ENCODE measurements at places on chromosomes 7 and 10.
A peak's percentile ranks its signal among the peaks of the same experiment; 100 is the strongest.

GRCh38 chr7:111229916-111230315 lies 139.0 kb downstream of the LRRN3 start:
- no peak for DNase-seq

DNA sequence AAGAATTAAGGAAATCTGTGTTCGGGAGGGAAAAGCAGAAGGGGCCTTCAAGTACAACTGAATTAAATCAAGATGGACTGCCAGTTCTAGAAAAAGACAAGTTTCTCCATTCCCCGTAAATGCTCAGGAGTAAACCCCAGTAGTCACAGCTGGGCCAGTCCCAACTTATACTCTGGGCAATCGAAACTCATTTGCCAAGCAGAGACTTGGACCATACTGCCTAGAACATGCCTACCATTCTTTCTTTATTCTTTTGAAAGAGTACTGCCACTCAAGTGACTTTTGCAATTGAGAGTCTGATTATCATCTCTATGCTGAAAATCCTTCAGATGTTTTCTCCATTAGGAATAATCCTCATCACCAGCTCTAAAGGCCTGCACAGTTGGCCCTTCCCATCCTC lies 21.4 kb downstream of the RPP30 start:
- DNase-seq = no peak

DNA sequence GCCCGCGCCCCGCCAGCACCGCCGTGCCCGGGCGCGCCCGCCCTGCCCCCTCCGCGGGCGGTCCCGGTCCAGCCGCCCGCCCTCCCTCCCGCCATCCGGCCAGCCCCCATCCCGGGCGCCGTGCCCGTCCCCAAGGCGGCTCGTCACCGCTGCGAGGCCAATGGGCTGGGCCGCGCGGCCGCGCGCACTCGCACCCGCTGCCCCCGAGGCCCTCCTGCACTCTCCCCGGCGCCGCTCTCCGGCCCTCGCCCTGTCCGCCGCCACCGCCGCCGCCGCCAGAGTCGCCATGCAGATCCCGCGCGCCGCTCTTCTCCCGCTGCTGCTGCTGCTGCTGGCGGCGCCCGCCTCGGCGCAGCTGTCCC lies at the start of gene HTRA1:
Gene HTRA1, plus strand, starts transcription at position 187 of the 362 bp plus-strand sequence. Its CDS starts 100 bp downstream, at position 287.
- no peak for DNase-seq

- DNase-seq = no peak
Observed at GRCh38 chr7:137771679-137772078, 75.1 kb downstream of the DGKI start.

DNA sequence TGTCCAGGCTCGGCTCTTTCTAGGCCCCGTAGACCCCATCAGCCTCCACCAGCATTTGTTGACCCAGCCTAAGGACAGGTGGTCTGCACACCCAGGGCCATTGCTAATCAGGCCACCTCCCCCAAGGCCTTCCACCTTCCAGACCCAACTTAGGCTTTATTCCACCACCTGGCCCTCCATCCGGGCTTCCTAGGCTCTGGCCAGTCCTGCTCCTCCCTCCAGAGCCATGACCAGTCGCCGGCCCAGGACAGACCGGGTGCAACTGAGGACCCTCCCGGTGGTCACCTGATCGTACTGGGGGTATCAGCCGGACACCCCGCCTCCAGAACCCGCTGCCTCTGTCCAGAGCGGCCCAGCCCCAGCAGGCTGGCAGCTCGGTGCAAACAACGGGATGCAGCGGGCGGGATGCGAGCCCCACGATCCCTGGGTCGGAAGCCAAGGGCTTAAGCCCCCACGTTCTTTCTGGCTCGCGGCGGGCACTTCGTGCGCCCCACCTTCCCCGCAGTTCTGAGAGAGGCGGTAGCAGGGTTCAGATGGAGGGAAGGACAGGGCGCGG lies 545 bp downstream of the NACAD start:
- peak; percentile 72 for DNase-seq

All from spleen (tissue), 13 donors.